Stimulated activated CD4-positive, alpha-beta T cell treated with anti-CD3 and anti-CD28 coated beads, Interleukin-15, amount 100 ng/mL, for 48 hours (primary cell): ENCODE measurements at places on chromosomes 4 and X.
A peak's percentile ranks its signal among the peaks of the same experiment; 100 is the strongest.

DNA sequence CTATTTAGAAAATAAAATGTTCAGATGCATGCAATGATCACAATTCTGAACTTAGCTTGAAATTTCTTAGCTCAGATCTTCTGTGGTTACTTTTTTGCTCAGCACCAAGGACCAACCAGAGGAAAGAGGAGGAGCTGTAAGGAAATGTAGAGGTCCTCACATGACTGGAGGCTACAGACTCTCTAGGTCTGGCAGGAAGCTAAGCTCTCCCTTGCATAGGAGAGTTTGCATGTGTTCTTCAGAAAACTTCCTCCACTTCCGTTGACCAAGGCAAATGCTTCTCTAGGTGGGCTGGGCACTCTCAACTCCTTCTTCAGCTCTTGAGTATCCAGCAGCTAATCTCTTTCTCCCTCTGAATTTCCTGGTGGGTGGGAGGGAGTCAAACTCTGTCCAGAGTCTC is 119.6 kb downstream of the BTC start:
- DNase-seq = no peak

DNA sequence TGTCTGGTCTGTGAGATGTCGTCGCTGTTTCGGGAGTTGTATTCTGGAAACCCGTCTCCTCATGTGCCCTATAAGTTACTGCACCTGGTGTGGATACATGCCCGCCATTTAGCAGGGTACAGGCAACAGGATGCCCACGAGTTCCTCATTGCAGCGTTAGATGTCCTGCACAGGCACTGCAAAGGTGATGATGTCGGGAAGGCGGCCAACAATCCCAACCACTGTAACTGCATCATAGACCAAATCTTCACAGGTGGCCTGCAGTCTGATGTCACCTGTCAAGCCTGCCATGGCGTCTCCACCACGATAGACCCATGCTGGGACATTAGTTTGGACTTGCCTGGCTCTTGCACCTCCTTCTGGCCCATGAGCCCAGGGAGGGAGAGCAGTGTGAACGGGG is 1.4 kb downstream of the USP27X start:
- no peak for DNase-seq

DNA sequence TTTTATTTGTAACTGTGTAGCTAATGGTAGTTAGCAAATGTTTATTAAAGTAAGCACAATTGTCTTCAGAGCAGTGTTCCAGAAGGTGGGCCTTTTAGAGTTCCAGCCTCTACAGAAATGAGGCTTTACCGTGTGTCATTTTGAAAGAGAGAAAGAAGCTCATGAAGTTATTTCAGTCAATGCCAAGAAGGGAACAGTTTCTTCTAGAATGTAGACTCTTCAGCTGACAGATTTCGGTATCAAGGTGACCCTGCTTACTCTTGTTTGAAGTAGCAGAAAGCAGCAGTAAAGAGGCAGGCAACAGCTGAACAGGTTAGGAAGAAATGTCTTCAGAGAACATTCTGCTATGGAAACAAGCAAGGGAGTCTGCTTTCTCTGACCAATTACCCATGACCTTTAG is 93.6 kb downstream of the TASL start:
- DNase-seq = no peak

- no peak for DNase-seq
Measured at GRCh38 chrX:133544115-133544514, 128.8 kb upstream of the GPC4 start.

GRCh38 chr4:153824501-153824900 is 35.6 kb upstream of the SFRP2 start:
- no peak for DNase-seq

GRCh38 chr4:80235451-80235850 is 31.0 kb upstream of the FGF5 start:
- DNase-seq = no peak

- no peak for DNase-seq
Measured at GRCh38 chr4:126755506-126755905, 877.3 kb upstream of the INTU start.

DNA sequence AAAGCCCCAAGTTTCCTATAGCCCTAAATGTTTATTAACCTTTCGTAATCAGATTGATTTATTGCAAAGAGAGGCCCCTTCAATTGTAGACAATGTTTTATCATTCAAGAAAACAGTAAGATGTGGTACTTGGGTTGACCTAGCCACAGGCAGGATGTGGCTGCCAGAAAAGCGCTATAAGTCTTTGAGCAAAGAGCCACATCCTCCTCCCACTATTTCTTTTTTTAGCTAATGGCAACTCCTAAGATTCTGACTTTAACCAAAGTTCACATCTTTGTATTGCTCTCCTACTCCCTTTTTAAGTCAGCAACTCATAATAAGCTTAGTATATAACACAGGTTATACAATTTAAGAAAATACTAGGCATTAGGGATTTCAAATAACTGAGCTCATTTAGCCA is 70.7 kb upstream of the PPP3CA start:
- DNase-seq = peak; percentile 30

- DNase-seq = no peak
Measured at GRCh38 chr4:8135666-8136065, 22.9 kb downstream of the ABLIM2 start.

- peak; percentile 7 for DNase-seq
Measured at GRCh38 chr4:57190601-57191481, 80.7 kb upstream of the IGFBP7 start.

DNA sequence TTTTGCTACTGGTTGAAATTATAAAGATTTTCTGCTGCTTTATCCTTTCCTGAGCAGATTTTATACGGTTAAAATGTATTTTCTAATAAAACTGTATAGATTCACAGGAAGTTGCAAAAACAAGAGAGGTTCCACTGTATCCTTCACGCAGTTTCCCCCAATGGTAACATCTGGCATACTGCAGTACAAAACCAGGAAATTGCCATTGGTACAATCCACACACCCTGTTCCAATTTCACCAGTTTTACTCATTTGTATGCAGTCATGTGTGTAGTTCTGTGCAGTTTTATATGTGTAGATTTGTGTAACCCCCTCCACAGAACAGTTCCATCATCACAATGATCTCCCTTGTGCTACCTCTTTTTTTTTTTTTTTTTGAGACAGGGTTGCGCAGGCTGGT is 20.0 kb downstream of the DDX3X start:
- DNase-seq = no peak

DNA sequence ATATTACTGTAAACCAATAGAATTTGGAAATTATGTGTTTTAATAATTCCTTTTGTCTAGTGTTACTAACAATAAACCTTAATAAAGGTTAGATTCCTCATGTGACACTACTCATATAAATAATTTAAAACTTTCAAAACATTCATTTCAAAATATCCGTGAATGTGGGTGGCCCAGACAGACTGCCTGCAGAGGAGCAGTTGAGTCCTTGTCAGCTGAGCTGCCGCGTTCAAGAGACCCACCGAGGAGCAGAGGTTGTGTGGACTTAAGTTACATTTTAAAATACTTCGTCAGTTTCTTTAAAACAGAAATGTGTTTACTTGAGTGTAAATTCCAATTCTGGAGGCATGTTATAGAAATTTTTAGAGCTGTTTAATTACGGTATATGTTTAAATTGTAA is 64.2 kb upstream of the HGFAC start:
- DNase-seq = no peak

GRCh38 chr4:6387946-6388345 is 84.5 kb downstream of the PPP2R2C start:
- no peak for DNase-seq

DNA sequence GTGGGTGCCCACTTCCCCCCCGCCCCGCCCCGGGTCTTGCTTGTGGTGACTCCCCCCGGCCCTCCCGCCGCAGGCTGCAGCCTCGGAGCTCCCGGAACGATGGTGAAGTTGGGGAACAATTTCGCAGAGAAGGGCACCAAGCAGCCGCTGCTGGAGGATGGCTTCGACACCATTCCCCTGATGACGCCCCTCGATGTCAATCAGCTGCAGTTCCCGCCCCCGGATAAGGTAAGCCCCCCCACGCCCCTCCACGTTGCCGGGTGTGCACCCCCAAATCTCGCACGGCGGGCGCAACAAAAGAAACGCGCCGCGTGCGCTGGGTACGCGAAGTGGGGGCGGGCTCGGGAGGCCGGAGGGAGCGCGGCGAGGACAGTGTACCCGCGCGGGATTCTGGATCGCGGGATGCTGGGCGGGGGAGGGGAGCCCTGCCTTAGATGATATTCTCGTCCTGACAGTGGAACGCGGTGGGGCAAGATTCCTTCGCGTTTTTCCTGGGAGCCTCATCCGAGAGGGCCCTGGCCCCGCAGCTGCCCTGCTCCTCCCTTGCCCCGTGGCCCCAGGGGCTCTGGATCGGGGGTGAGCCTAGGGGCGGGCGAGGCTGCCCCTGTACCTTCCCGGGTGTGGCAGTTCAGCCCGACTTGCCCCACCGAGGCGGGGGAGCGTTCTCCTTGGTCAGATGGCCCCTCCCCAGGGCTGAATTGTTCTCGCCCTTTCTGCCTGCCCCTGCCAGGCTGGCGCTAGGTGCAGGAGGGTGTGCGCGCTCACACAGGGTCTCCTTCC is 819 bp downstream of the NSG1 start:
- DNase-seq = no peak

DNA sequence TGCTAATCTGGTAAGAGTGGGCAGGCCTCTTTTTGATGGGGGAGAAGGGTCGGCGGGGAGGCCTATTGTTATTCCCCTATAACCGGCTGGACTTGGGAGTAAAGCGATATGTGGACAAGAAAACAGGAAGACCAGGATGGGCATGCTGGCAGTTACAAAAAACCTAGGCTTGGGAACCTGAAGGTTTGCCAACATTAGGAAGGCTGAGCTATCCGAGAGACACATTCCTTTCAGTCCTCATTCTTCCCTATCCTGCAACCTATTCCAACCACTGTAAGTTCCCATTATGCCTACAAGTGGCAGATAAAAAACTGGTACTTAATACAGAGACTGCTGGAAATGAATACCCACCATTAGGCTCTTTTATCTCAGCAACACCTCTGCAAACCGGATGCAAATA is 32.4 kb upstream of the CT47C1 start:
- DNase-seq = no peak

- no peak for DNase-seq
Measured at GRCh38 chr4:144579411-144580030, 66.4 kb upstream of the HHIP start.

GRCh38 chr4:99408346-99408745 is 26.8 kb downstream of the ADH7 start:
- DNase-seq = no peak

DNA sequence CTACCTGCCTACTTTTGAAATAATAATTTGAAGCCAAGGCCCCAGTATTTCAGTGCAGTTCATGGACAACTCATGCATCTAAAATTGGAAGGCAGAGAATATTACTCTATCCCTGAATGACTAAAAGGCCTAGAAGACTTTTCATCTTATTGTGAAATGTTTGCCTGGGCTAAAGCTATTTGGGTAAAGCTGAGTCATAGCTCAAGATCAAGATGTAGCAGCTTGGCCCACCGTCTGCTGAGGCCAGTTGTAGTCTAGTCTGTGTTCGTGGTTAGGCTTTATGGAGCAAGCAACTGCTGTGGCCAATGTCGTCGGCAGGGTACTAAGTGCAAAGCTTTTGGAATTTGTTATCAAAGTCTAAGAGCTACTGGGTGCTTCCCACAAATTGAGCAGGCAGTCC is 929.1 kb downstream of the RAB28 start:
- DNase-seq = no peak

DNA sequence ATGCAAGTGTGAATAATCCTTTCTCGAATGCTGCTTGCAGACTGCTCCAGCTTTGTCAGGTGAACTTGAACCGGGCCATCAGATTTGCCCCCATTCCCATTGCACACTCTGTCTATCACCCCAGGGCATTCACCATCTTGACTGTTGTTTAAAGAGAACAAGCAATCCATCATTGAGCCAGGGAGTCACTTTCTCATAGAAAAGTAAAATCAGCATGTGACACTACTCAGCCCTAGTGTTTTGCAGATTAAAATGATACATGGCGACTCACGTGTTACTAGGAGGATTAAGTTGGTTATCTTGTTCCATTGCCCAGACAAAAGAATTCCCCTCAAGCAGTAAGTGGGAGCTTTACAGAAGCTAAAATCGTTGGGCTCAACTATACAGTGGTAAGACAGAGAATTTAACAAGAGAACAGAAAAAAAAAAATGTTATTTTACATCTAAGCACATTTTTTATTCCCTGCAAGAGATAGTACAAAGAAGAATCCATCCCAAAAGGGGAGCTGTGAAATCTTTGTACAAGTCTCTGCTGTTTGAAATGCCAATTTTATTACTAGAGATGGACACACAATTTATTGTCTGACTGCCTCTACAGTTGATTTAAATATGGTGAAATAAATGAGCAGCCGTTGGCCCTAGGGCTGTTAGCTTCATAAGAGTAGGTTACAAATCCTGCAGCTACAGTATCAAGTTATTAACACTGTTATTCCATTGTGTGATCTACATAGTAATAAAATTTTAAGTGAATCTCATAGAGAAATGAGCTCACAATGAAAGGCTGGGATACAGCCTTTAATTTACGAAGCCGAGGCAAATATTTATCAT is 67.5 kb downstream of the NEUROG2 start:
- DNase-seq = no peak

DNA sequence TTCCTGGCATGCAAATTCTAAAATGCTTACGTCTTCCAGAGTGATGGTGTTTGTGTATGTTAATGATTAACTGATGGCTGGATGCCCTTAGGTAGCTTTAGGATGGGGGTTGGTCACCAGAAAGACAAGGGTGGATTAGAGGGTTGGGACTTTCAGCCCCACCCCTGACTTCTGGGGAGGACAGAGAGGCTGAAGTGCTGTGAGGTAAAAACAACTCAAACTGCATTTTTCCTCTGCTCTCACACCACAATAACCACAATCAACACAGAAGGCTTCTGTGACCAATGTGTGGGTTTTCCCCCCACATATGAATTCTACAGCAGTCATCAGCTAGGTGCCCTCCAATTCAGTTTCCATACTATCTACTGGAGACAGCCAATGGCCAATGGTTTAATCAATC is 18.7 kb upstream of the DDIT4L start:
- DNase-seq = no peak

GRCh38 chrX:13742397-13743176 is 8.0 kb downstream of the OFD1 start:
- peak; percentile 38 for DNase-seq

GRCh38 chr4:184913356-184914143 is 87.8 kb upstream of the ACSL1 start:
- DNase-seq = no peak

DNA sequence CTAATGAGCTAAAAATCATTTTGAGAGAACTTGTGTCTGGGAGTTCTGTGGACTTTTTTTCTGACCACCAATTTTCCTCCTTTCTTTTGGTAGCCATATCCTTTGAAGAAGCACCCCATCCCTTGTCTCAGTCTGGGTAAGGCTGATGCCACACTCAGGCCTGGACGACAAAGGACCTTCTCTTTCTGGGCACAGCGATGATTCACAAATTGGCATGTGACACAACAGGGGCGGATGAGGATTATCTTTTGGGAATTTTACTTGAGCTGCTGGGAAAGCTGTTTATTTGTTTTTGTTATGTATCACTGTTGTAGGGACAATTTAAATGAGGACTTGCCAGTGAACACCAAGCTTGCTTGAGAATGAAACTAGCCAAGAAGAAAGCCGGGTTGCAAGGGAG is 233.4 kb upstream of the HAND2 start:
- no peak for DNase-seq
